ENCODE measurements at places on chromosomes 6 and 20.
A peak's percentile ranks its signal among the peaks of the same experiment; 100 is the strongest.

- DNase-seq: no peak
These were observed 22.9 kb downstream of the SAYSD1 start for GRCh38 chr6:39092124-39092523.

DNA sequence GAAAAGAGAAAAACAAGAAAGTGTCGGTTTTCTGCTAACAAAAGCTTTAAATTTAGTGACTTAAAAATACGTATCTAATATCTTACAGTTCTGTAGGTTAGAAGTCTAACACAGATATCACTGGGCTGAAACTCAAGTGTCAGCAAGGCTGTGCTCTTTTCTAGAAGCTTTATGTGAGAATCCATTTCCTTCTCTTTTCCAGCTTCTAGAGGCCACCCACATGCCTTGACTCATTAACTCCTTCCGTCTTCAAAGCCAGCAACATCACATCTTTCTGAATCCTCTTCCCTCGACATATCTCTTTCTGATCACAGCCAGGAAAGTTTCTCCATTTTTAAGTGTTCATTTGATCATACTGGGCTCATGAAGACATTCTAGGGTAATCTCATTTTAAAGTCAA, 262.0 kb downstream of the MAFB start:
- DNase-seq: no peak

DNA sequence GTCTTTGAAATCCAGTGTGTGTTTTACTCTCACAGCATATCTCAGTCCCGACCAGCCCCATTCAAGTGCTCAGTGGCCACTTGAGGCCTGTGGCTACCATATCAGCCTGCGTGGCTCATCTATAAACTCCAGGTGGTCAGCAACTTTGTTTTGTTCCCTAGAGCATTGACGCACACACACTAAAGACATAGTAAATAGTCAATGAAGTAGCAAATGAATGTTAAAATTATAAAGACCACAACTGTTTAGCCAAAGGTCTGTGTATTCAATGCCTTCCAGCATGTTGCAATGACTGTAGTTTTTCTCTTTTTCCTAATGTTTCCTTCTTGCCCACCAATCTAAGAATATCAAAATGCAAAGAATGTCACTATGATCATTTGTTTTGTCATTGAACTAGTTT, 238.2 kb upstream of the ZNF217 start:
- peak; percentile 9 for DNase-seq

DNA sequence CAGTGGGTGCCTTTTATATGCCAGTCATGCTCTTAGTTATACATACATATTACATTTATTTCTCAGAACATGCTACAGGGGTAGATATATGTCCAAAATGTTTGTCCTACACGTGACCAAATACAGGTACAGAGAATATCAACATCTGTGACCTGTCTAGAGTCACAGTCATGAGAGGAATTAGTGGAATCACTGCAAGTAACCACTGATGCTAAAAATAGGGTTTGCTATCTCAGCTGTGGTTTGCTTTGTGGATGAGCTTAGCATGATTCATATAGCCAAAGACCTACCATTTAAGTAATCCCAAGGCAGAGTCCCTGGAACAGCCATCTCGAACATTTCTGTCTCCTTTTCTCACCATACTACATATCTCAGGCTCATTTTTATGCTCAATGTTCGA, 32.3 kb downstream of the GSTA3 start:
- DNase-seq: peak; percentile 97

GRCh38 chr20:33431797-33432381, 11.7 kb downstream of the SNTA1 start:
- DNase-seq: no peak

DNA sequence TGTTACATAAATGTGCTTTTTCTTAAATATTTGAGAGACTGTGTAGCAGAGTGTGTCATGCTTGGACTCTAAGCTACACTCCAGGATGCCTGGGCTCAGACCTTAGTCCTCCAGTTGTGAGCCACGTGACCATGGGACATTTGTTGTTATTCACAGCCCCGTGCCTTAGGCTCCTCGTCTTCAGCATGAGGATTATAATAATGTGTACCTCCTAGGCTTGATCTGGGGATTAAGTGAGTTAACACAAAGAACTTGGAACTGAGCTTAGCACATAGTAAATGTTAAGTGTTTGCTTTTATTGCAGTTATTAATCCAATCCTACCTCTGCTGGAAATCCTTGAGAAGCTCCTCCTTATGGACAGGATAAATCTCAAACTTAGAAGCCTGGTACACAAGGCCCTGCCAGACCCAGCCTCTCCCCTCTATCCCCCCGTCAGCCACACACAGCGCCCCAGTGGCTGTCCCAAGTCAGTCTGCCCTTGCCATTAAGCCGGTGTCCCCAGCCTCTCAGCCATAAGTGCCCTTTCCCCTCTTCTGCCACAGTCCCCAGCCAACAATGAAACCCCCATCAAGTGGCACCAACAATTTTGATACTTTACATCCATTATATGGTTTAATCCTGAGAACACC, 177.5 kb downstream of the TMEM242 start:
- no peak for DNase-seq

DNA sequence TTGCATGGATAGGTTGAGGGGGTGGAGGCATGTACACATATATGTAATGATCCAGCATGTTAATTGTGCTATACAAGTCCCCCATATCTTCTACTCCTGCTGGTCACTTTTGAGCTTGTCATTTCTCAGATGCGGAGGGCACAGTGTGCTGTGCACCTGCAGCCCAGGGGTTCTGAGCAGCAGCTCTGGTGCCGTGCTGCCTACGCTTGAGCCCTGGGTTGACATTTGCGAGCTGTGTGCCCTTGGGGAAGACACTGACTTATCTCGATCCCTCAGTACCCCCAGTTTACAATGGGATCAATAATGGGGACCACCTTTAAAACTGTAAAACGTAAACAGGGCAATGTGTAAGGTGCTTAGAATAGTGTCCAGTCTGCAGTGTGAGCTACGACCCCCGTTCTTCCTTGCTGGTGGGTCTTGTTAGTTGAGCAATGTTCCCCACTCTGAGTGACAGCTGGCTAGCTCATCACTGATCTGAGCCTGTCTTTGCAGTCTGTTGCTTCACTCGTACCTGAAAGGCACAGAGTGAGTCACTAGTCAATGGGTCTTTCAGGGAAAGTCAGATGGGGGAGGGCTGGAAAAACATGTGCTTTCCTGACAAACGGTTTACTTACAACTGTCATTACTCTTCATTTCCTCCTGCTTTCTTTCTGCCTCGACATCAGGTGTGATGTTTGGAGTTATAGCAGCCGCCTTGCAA, 91.7 kb downstream of the SLC2A10 start:
- DNase-seq: no peak

DNA sequence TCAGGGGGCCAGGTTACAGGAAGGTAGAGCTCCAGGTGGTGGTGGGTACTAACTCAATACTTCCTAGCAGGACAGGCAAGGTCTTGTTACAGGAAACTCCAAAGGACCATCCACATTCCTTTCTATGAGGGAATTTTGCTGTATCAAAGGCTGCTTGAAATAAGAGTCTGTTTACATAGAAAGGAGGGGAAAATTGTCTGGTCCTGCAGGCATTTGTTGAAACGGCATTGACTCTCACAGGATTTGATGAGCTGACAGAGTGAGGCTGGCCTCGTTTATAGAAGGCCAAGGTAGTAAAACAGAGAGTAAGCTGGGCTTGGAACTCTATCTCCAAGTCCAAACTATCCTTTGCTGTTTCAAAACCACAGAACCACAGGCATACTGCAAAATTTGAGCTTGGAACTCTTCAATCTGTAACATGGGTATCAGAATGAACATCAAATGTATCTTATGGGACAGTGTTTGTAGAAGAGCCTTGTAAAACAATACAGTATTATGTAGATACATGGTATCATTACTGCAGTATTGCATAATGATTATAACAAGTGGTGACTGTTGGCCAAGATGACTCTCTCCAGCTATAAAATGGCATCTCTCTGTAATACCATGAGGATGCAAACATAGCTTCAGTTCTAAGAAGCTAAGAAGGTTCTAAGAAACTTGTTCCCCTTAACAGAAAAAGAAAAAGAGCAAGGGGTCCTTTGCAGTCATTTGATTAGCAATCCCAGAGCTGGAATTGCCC, 61.5 kb downstream of the TRAM2 start:
- DNase-seq: peak; percentile 39

DNA sequence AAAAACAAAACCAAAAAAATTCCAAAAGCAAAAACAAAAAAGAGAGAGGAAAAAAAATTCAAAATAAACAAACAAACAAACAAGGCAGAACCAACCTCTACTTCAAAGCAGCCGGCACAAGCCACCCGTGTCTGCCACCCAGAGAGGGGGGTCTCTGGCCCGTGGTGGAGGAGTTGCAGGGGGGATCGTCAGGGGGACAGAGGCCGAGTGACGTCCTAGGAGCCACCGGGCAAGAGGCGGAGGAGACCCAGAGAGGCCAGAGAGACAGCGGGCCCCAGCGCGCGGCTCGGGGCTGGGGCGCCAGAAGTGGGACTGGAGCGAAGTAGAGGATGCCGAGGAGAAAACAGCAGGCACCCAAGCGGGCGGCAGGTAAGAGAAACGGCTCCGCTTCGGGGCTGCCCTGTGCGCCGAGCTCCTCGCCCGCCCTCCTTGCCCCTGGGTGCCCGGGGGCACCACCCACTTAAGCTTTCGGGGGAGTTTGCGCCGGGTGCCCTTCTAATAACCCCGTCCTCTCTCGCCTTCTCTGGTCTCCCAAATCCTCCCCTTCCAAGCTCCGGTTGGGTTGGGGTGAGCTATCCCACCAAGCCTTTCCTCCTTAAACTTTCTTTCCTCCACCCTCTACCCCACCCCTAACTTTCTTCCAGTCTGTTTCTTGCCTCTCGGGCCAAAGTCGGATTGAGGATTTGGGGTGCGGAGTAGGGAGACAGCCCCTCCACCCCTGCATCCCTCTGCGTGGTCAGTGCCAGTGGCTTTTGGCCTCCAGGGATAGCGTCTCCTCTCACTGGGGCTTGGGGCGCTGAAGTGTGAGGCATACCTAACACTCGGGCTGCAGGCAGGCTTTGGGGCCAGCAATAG, 1.0 kb downstream of the TSHZ2 start:
- DNase-seq: no peak

DNA sequence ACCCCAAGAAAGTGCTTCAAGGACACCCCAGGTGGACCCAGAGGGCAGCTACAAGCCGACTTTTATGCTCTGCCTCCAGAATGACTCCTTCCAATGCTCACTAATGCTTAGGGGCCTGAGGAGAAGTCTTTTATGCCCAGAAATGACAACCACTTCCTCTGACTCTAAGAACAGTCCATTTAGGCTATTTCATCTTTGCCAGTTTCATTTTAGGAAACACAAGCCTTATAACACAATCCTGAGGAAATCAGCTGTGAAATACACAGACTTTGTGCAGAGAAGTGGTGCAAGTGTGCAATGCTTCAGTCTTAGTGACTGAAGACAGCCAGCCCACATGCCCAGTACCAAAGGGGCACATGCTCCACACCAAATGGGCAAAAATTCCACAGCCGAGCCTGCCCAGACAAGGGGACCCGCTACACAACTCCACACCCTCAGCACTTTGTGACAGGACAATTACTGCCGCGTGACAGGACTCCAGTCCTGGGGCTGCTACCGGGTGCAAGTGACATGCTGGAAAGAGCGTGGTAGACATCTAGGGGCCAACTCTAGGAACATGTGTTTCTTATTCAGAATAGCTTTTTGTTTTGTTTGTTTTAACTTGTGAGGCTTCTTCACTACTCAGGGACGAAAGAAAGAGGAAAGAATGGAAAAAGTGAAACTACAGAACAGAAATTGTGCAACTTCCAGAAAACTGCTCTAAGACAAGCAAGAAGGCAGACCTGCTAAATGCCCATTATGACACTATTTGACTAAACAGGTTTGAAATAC, 28.2 kb upstream of the PLAGL1 start:
- DNase-seq: no peak

DNA sequence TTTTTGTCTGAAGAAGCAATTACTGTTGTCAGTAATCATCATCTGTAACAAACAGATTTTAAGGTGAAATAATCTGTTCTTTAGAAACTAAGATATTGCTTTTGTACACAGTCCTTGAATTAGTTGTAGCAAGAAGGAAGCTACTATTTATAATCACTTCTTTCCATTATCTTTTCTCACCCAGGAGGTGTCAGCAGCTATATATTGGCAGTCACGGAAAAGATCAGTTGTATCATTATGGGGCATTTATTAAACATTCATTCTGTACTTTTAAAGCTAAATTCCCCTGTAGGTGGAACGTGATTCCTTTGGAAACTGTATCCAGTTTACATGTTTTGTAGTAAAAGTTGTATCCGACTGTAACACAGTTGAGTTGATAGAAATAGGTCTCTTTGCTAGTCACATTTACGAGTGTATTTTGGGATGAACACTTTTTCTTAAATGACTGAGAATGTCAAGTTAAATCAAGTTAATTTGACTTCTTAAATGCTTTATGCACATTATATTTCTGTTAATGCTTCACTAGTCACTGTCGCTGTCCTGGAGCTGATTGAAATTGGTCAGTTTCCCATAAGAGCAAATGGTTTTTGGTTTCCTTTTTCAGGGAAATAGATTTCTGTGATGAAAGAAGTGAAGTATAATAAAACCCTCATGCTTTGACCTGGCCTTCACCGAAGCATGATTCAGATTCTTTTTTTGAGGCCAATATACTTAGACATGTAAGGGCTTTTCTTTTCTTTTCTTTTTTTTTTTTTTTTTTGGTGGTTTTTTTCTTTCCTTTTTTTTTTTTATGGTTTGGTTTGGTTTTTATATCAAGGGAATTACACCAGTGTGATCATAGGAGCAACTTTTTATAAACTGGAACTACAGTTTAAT, 5.1 kb downstream of the QKI start:
- peak; percentile 68 for DNase-seq

DNA sequence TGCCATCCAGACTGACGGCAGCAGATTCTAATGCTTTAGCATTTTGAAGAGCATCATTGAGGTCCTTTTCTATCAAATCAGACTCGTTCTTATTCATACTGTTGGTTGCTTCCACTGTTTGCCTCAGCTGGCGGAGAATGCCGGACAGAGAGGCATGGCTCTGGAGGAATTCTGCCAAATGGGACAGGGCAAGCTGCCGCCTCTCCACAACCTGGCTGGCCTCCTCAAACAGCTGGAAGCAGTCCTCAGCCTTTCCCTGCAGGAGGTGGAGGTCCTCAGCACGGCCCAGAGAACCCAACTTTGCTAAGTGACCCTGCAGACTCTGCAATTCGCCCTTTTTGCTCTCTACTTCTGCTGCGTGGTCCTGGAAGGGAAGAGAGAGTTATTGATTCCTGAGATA, 220.5 kb downstream of the SYNE1 start:
- DNase-seq: no peak

GRCh38 chr20:17888044-17888443, 80.5 kb downstream of the SNX5 start:
- DNase-seq: no peak

GRCh38 chr20:7113577-7114466, 346.3 kb downstream of the BMP2 start:
- DNase-seq: peak; percentile 8
